ENCODE measurements at places on chromosomes 7 and 10.

DNA sequence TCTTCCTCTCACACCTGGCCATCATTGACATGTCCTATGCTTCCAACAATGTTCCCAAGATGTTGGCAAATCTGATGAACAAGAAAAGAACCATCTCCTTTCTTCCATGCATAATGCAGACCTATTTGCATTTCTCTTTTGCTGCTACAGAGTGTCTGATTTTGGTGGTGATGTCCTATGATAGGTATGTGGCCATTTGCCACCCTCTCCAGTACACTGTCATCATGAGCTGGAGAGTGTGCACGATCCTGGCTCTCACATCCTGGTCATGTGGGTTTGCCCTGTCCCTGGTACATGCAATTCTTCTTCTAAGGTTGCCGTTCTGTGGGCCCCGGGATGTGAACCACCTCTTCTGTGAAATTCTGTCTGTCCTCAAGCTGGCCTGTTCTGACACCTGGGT lies 19.2 kb downstream of the OR2A14 start:
- H3K27ac ChIP-seq: no peak overlapping the region
- no peaks in the 10 kb centered on the region for H3K36me3 ChIP-seq
- H3K4me1 ChIP-seq: no peaks in the 10 kb centered on the region

DNA sequence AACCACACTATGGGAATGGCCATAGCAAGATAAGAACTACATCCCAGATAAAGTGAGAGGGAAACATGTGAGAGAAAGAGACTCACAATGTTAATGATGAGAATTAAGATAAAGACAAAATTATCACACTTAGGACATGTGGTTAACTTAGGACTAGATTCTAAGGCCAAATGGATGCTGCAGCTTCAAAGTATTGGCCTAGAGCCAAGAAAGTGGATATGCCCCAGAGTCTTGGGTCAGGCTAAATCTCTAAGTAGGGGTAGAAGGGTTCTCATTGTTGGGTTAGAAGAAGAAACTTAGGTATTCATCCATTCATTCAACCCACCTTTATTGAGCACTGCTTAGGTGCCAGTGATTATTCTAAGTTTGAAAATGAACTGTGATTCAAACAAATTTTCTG lies 818.0 kb downstream of the PHTF2 start:
- DNase-seq: no peak
- no peaks in the 10 kb centered on the region for H3K36me3 ChIP-seq
- no peak overlapping the region for H3K27ac ChIP-seq
- H3K4me3 ChIP-seq: no peak overlapping the region
- no peaks in the 10 kb centered on the region for H3K27me3 ChIP-seq

GRCh38 chr7:15750727-15751126 lies 64.2 kb upstream of the MEOX2 start:
- DNase-seq: no peak
- no peaks in the 10 kb centered on the region for H3K4me1 ChIP-seq
- H3K4me3 ChIP-seq: no peak overlapping the region
- H3K27me3 ChIP-seq: no peaks in the 10 kb centered on the region
- H3K36me3 ChIP-seq: no peaks in the 10 kb centered on the region

DNA sequence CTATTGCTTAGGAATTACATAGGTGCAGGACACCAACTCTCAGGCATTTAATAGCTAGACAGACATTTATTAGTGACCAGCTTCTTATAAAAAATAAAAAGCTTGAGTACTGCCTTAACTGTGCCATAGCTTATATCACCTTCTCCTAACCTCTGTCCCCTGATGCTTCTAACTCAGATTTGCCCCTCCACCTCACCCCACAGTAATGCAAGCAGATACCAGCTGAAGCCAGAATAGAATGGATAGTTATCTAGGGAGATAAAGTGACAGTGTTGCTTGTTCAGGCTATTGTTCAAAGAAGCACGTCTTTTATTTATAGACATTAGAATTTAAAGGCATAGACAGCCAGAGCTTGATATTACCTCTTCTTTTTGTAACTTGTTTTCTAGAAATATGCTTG lies 99.6 kb upstream of the GLCCI1 start:
- no peak overlapping the region for H3K4me3 ChIP-seq
- H3K27ac ChIP-seq: no peak overlapping the region
- DNase-seq: no peak
- H3K36me3 ChIP-seq: peaks cover 1% of the 10 kb centered on the region
- no peaks in the 10 kb centered on the region for H3K4me1 ChIP-seq
- no peaks in the 10 kb centered on the region for H3K27me3 ChIP-seq

- no peaks in the 10 kb centered on the region for H3K27me3 ChIP-seq
- H3K4me3 ChIP-seq: no peak overlapping the region
- no peak for DNase-seq
- H3K4me1 ChIP-seq: no peaks in the 10 kb centered on the region
These were observed 103.1 kb upstream of the PLXDC2 start for GRCh38 chr10:19713159-19713558.

DNA sequence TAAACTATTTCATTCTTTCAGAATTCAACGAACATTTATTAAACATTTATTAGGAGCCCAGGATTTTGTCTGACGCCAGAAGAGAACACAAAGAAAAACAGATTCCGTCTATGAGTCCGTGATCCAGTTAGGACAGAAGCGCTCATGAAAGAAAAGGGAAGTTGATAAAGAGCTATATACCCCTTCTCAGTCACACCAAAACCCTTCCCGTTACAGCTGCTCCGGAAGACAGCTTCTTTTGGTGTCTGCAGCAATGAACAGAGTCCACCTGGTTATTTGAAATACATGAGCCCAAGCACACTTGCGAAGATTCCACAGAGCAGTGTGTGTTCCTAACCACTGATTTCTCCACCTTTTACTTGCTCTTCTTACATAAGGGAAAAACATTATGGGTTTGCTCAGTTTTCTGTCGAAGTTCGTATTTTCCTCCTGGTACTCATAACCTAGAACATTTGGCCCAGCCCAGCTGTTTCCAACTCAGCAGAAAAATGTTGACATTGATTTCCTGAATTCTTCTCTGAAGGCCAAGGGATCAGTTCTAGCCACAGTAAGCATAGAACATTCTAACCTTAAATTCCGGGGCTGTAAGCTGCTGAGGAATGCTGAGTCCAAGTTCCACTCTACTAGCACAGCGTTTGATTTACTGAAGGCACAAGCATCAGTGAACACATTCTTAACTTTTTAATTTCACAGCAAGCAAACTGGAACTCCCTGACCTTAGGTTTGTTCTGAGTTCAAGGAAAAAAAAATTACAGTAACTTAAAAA lies 206.5 kb downstream of the SORCS1 start:
- H3K36me3 ChIP-seq: no peaks in the 10 kb centered on the region
- H3K4me3 ChIP-seq: no peak overlapping the region
- no peaks in the 10 kb centered on the region for H3K27me3 ChIP-seq
- no peak for DNase-seq

DNA sequence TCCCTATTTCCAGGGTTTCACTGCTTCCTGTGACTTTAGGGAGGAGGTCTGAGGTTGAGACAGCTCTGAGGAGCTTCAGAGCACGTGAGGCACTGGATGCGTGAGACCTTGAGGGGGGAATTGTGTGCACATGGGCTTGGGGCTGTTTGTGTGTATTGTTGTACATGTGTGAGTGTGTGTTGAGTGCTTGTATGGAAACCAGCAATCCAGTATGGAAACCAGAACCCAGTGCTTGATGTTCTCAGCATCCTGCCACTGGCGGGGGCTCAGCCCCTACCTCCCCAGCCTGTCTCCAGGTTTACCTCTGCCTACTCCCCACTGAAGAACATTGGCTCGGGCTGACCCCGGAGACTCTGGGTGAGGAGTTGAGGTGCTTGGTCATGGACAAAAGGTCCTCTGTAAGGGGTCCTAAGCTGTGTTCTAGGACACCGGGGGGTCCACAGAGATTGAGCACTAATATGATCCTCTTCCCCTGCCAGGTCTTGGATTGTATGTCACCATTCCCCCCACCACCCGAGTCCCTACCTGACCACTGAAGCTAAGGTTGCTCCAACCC lies 20.8 kb downstream of the SFTPD start:
- no peak overlapping the region for H3K4me3 ChIP-seq
- peaks cover 7% of the 10 kb centered on the region for H3K4me1 ChIP-seq
- DNase-seq: no peak
- H3K36me3 ChIP-seq: no peaks in the 10 kb centered on the region

GRCh38 chr10:12633776-12634620 lies 284.7 kb downstream of the CAMK1D start:
- peaks cover 34% of the 10 kb centered on the region for H3K4me1 ChIP-seq
- no peak overlapping the region for H3K4me3 ChIP-seq
- no peak for DNase-seq
- H3K36me3 ChIP-seq: peaks cover 6% of the 10 kb centered on the region
- no peaks in the 10 kb centered on the region for H3K27me3 ChIP-seq

GRCh38 chr7:157271991-157272324 lies 64.8 kb upstream of the DNAJB6 start:
- H3K36me3 ChIP-seq: peaks cover 22% of the 10 kb centered on the region
- no peaks in the 10 kb centered on the region for H3K27me3 ChIP-seq
- no peak overlapping the region for H3K4me3 ChIP-seq
- H3K4me1 ChIP-seq: peaks cover 4% of the 10 kb centered on the region

GRCh38 chr10:62853710-62854109 lies 37.5 kb upstream of the EGR2 start:
- no peak for DNase-seq
- H3K36me3 ChIP-seq: peaks cover 2% of the 10 kb centered on the region
- H3K27ac ChIP-seq: peak overlapping the region; percentile 68

GRCh38 chr7:93231259-93231658 lies 907 bp upstream of the VPS50 start:
- H3K4me1 ChIP-seq: peaks cover 24% of the 10 kb centered on the region
- H3K36me3 ChIP-seq: peaks cover 6% of the 10 kb centered on the region
- DNase-seq: no peak
- peak overlapping the region; percentile 95 for H3K4me3 ChIP-seq
- peak overlapping the region; percentile 95 for H3K27ac ChIP-seq
- no peaks in the 10 kb centered on the region for H3K27me3 ChIP-seq

GRCh38 chr10:71124921-71125748 lies 87.2 kb upstream of the UNC5B start:
- no peaks in the 10 kb centered on the region for H3K4me1 ChIP-seq
- no peak overlapping the region for H3K27ac ChIP-seq
- H3K36me3 ChIP-seq: no peaks in the 10 kb centered on the region
- no peak overlapping the region for H3K4me3 ChIP-seq
- DNase-seq: no peak
- H3K27me3 ChIP-seq: peaks cover 78% of the 10 kb centered on the region

GRCh38 chr7:100865372-100865911 lies 1.7 kb upstream of the TRIP6 start:
- H3K27ac ChIP-seq: no peak overlapping the region
- peaks cover 9% of the 10 kb centered on the region for H3K4me1 ChIP-seq
- no peak for DNase-seq
- H3K27me3 ChIP-seq: no peaks in the 10 kb centered on the region
- no peak overlapping the region for H3K4me3 ChIP-seq

- peak overlapping the region; percentile 78 for H3K27ac ChIP-seq
- no peak overlapping the region for H3K4me3 ChIP-seq
- H3K4me1 ChIP-seq: peaks cover 16% of the 10 kb centered on the region
- no peaks in the 10 kb centered on the region for H3K27me3 ChIP-seq
- peaks cover 66% of the 10 kb centered on the region for H3K36me3 ChIP-seq
- DNase-seq: no peak
These were observed 31.8 kb downstream of the AP3M1 start for GRCh38 chr10:74118804-74119203.

- DNase-seq: no peak
- no peaks in the 10 kb centered on the region for H3K4me1 ChIP-seq
- no peak overlapping the region for H3K27ac ChIP-seq
- H3K36me3 ChIP-seq: no peaks in the 10 kb centered on the region
- no peak overlapping the region for H3K4me3 ChIP-seq
These were observed 206.8 kb upstream of the LYZL1 start for GRCh38 chr10:29081951-29082685.

DNA sequence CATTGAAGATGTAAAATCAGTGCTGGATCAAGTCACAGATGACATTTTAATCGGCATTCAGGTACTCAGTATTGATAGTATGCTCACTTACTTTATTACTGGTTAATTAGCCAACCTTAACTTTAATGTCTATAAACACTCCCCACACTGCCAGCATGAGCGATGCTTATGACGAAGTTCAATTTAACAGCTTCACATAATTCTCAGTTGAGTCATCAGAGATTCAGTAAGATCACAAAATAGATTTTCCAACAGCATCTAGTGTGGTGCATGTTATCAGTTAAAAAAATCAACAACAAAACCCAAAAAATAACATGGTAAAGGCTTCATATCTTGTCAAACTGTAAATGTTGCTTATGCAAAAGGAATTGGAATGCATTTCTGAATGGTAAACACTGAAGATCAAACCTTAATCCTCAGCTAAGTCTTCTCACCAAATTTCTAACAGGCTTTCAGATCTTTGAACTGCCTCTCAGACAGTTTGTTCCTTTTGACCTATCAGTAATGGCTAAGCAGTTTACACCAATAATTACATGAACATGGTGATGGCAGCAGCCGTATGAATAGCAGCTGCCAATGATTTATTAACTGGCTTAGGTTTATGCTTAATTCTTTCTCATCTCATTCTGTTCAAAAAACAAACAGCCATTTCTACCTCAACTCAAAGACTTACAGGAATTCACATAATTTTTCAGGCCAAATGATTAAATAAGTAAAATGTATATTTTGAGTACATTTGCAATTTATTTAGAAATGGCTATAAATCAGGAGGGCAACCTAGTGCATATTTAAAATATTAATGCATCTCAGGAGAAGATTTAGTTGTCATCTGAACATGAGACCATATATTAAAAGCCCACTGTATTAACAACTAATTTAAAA lies 98.5 kb downstream of the CABCOCO1 start:
- H3K36me3 ChIP-seq: no peaks in the 10 kb centered on the region
- H3K27ac ChIP-seq: no peak overlapping the region
- peaks cover 10% of the 10 kb centered on the region for H3K4me1 ChIP-seq

DNA sequence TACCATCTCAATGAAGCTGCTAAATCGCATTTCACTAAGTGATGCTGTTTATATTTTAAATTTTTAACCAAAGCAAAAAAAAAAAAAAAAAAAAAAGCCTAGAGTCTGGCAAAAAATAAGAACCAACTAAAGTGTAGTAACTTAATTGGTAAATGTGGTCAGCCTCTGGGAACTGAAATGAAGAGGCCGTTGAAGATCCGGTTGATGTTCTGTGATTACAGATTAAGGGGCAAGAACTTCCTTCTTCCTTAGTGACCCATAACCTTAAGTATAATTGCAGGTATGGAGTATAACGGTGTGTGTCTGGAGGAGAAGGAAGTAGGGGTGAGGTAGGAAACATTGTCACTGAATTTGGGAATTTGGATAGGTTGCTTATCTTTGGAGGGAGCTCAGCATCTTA lies 7.7 kb upstream of the SRGN start:
- no peak overlapping the region for H3K4me3 ChIP-seq
- no peaks in the 10 kb centered on the region for H3K27me3 ChIP-seq
- peaks cover 2% of the 10 kb centered on the region for H3K4me1 ChIP-seq
- DNase-seq: no peak
- H3K36me3 ChIP-seq: peaks cover 2% of the 10 kb centered on the region

DNA sequence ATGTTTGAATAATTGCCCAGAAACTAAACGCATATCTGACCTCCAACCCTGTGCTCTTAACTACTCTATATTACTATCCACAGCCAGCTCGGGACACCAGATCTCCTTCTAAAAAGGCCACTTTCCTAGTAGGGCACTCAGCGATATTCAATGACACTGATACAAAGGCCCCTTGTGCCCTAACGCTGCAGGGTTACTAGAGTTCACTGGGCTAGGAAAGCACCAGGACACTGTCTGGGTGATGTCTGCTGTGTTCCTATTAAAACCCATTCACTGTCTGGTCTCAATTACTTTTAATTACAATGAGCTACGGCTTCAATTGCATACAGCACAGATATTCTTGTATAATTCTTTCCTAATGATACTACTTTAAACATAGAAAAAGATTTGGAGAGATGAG lies 91.7 kb downstream of the SORCS1 start:
- no peaks in the 10 kb centered on the region for H3K36me3 ChIP-seq
- DNase-seq: no peak
- H3K27ac ChIP-seq: no peak overlapping the region
- H3K4me3 ChIP-seq: no peak overlapping the region
- no peaks in the 10 kb centered on the region for H3K27me3 ChIP-seq
- H3K4me1 ChIP-seq: no peaks in the 10 kb centered on the region
